ENCODE measurements at places on chromosomes 1 and 21. TPM values are rescaled to one million over a fixed set of nuclear protein-coding genes. Genes with fewer than 3 reads are reported as not detected.

GRCh38 chr1:105005594-105006195 lies 1256.0 kb downstream of the AMY1C start:
- no peak overlapping the region for H3K27ac ChIP-seq
- no peak for DNase-seq
- no peaks in the 10 kb centered on the region for H3K36me3 ChIP-seq

- H3K27ac ChIP-seq: no peak overlapping the region
- H3K4me1 ChIP-seq: peaks cover 14% of the 10 kb centered on the region
- DNase-seq: no peak
Observed at GRCh38 chr1:162994921-162995320, 74.2 kb upstream of the RGS4 start.

Gene HES3
- not detected for total RNA-seq

GRCh38 chr1:161792740-161793139 lies 26.6 kb downstream of the ATF6 start:
- H3K4me3 ChIP-seq: no peak overlapping the region
- peak; percentile 83 for DNase-seq
- no peaks in the 10 kb centered on the region for H3K36me3 ChIP-seq
- H3K27me3 ChIP-seq: no peaks in the 10 kb centered on the region
- no peak overlapping the region for H3K27ac ChIP-seq
- H3K4me1 ChIP-seq: peaks cover 7% of the 10 kb centered on the region

DNA sequence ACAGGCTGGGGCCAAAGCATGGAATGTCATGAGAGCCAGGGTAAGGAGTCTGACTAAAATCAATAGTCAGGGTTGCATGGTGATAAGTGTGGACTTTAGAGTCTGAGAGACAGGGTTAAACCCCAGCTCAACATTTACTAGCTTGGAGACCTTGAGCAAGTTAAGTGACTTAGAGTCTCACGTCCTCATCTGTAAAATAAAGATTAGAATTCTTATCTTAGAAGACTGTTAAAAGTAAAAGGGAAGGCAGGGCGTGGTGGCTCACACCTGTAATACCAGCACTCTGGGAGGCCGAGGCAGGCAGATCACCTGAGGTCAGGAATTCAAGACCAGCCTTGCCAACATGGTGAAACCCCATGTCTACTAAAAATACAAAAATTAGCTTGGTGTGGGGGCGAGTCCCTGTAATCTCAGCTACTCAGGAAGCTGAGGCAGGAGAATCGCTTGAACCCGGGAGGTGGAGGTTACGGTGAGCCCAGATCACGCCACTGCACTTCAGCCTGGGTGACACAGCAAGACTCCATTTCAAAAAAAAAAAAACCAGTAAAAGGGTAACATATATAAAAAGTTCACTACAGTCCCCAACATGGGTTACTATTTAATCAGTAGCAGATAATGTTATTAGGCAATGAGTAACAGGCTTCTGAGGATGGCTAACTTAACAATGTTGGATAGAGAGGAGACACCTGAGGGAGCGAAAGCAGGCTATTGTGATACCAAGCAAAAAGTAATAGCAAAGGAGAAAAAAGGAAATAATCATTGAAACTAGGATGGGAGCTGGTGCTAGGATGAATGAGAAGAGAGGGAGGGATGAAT lies 20.8 kb downstream of the TMCO1 start:
- DNase-seq: no peak
- no peak overlapping the region for H3K4me3 ChIP-seq
- H3K27ac ChIP-seq: no peak overlapping the region
- H3K36me3 ChIP-seq: peaks cover 23% of the 10 kb centered on the region
- no peaks in the 10 kb centered on the region for H3K4me1 ChIP-seq

DNA sequence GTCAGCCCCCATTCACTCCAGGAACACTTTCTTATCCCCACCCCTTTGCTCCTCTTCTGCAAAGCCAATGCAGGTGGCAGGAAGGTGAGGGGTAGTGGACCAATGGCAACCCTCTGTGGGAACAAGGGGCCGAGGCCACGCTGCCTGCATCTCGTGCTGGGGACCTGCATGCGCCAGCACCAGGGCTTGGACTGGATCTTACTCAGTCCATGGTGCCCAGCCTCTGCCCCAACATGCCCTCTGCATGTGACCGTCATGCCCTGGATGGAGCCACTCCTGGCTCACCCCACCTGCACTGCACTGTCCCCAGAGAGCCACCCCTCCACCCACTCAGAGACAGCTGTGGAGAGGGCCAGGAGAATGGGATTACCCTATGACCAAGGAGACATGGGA lies 22.2 kb downstream of the CITED4 start:
- no peak overlapping the region for H3K27ac ChIP-seq
- no peaks in the 10 kb centered on the region for H3K4me1 ChIP-seq
- no peaks in the 10 kb centered on the region for H3K36me3 ChIP-seq
- no peak overlapping the region for H3K4me3 ChIP-seq
- DNase-seq: no peak

GRCh38 chr1:198970916-198971315 lies 332.1 kb downstream of the PTPRC start:
- no peaks in the 10 kb centered on the region for H3K4me1 ChIP-seq
- no peak overlapping the region for H3K4me3 ChIP-seq
- H3K27ac ChIP-seq: no peak overlapping the region
- no peaks in the 10 kb centered on the region for H3K27me3 ChIP-seq

Gene LAMC2
- total RNA-seq: 13.9 TPM

Gene SPRR3
- total RNA-seq: 0.70 TPM

Gene IGFN1
- total RNA-seq: not detected

DNA sequence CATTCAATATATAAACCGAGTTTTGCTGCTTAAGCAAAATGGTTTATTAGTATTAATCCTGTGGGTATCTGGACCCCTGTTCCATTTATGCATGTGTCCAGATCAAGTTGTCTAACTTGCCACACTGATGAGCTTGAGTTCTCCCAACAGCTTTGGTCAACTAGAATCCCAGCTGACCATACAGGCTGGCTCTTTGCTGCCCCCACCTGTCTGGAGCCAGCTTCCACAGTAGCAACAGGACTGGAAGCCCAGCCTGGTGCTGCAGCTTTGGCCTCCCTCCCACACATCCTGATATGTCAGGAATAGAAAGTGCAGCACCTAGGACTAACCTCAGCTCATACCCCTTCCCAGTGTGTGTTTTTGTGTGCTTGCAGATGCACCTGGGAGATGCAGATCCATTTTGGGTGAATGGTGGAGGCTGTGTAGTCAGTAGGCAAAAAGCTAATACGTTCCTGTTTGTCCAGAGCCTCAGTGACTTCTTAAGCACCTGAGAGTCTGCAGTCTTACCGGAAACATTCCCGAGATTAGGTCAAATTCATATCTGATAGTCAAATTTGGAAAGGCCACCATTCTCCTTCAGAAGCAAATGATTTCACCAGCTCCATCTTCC lies 40.9 kb upstream of the BEND5 start:
- H3K4me3 ChIP-seq: no peak overlapping the region
- H3K27me3 ChIP-seq: no peaks in the 10 kb centered on the region
- H3K36me3 ChIP-seq: no peaks in the 10 kb centered on the region
- H3K4me1 ChIP-seq: no peaks in the 10 kb centered on the region

Gene TDRD5
- not detected for total RNA-seq

DNA sequence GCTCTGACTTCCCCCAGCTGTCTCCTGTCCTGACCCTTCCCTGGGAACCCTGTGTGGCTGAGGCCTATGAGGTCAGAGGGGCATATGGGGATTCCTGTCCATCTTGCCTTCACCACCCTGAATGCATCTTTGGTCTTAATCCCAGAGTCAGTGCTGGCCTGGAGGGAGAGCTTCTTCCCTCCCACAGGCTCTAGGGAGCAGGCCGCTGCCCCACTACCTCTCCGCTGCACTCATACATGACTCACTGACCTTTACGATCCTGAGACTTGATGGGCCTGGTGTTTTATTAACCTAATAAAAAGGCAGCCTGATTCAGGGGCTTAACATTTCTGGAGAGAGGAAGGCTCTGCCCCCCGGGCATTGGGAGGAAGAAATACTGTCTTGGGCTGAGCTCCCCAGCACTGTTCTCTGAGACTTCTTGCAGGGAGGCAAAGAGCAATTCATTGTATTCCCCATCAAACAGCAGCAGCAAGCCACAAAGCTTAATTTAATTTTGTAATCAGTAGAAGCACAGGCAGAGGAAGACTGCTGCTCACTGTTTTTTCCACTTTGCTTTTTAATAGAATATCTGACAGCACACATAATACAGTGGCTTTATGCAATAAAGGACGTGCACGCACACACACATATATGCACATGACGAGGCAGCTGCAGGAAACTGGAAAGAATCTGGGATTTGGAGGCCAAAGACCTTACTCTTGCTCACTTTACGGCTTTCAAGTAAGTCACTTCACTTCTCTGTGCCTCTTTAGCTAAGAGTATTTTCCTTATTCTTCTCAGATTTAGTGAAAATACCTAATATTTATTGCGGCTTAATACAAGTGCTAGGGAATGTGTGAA lies 89.2 kb upstream of the GRIK3 start:
- H3K4me3 ChIP-seq: no peak overlapping the region
- H3K27ac ChIP-seq: no peak overlapping the region
- no peaks in the 10 kb centered on the region for H3K27me3 ChIP-seq

DNA sequence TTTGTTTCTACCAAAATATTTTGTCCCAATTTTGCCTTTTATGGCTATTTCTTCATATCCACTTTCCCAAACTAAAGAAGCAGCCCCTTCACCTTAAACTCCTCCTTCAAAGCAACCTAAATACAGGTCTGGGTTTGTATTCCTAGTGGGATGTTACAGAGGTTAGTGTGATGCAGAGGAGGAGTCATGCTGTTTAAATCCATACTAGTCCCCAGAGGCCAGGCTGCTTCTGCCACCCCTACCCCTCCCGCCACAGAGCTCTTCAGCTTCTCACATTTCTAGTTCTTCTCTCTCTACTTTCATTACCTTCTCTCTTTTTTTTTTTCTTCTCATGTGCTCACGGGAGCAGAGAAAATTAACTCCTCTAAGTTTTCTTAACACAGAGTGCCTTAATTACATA lies 29.3 kb downstream of the SELL start:
- DNase-seq: no peak
- H3K36me3 ChIP-seq: no peaks in the 10 kb centered on the region
- H3K4me3 ChIP-seq: no peak overlapping the region
- H3K27ac ChIP-seq: no peak overlapping the region
- H3K27me3 ChIP-seq: no peaks in the 10 kb centered on the region

DNA sequence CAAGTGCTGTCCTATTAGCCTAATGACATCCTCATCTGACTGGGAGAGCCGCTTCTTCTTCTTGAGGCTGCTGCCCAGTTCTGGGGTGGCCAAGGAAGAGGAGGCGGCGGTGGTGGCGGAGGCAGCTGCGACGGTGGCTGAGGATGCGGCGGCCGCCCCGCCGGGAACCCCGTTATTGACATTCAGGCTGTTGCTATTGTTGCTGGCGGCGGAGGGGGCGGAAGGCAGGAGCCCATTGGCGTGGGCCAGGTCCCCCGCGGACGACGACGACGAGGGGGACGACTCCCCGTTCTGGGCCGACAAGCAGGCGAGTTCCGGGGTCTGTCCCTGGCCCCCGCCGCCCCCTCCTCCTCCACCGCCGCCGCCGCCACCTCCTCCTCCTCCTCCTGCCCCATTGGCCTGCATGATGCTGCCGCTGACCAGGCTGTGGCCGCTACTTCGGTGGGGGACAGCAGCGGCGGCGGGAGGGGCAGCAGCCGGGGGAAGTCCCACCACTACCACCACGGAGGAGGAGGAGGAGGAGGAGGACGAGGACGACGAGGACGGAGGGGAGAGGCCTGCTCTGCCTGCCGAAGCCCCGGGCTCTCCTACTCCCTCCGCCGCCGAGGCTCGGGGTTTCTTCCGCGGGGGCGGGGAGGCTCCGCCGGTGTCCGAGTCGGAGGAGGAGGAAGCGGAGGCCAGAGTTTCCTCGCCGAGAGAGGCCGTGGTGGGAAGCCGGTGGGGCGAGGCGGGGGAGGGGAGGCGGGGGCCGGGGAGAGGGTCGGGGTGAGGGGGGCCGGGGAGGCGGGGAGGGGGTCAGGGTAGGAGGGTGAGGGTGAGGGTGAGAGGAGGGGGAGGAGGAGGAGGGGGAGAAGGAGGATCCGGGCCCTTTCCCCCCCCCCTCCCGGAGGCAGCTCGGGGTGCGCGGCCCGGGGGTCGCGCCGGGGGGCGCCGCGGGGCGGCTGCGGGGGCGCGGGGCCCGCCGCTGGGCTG lies 610 bp downstream of the WDR26 start:
- peak overlapping the region; percentile 74 for H3K4me3 ChIP-seq
- peaks cover 33% of the 10 kb centered on the region for H3K4me1 ChIP-seq
- H3K27me3 ChIP-seq: no peaks in the 10 kb centered on the region
- DNase-seq: no peak
- peaks cover 4% of the 10 kb centered on the region for H3K36me3 ChIP-seq

- no peaks in the 10 kb centered on the region for H3K4me1 ChIP-seq
- H3K27ac ChIP-seq: no peak overlapping the region
- no peak overlapping the region for H3K4me3 ChIP-seq
Observed at GRCh38 chr1:220775240-220775853, 11.4 kb upstream of the MTARC1 start.

DNA sequence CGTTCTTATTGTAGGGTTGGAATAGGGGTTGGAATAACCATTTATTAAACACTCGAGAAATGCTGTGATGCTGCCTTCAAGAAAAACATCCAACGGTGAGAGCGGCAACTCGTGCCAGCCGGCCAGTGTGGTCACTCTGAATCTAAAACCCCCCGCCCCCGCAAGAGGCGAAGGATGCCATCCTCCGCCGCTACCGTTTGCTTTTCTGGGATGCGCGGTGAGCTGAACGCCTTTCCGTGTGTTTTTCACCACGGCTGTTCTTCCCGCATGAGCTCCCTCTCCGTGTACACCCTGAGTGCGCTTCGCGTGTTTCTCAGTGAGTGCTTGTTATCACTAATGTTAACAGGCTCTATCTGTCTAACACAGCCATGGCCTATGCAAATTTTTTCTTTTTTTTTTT lies 42.0 kb upstream of the RIPK4 start:
- DNase-seq: no peak
- no peaks in the 10 kb centered on the region for H3K27me3 ChIP-seq
- peaks cover 3% of the 10 kb centered on the region for H3K36me3 ChIP-seq
- H3K4me3 ChIP-seq: no peak overlapping the region

DNA sequence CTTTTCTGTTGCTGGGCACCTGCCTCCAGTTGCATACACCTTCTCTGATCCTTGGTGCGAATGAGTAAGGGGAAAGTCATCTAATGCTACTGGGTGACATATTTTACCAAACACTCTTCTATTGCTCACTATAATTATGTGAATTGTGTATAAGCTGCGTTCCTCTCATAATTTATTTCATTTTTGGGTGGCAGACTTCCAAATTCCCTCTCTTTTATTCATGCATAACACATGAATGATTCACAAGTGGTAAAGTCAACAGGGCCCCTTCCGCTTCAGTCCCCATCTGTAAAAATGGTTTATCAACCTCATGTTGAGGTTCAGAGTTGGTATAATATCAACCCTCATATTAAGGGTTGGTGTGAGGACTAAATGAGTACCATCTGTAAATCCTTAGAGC lies 3.2 kb upstream of the QSOX1 start:
- peak overlapping the region; percentile 26 for H3K27ac ChIP-seq
- H3K4me1 ChIP-seq: peaks cover 26% of the 10 kb centered on the region
- no peaks in the 10 kb centered on the region for H3K27me3 ChIP-seq
- H3K36me3 ChIP-seq: no peaks in the 10 kb centered on the region
- peak; percentile 84 for DNase-seq

Gene HSD17B7
- 8.0 TPM for total RNA-seq

Gene SELP
- total RNA-seq: not detected

All from astrocyte (in vitro differentiated cells and primary cell).